Thoracic aorta (tissue), 2 donors: ENCODE measurements at places on chromosomes 6 and 20.

DNA sequence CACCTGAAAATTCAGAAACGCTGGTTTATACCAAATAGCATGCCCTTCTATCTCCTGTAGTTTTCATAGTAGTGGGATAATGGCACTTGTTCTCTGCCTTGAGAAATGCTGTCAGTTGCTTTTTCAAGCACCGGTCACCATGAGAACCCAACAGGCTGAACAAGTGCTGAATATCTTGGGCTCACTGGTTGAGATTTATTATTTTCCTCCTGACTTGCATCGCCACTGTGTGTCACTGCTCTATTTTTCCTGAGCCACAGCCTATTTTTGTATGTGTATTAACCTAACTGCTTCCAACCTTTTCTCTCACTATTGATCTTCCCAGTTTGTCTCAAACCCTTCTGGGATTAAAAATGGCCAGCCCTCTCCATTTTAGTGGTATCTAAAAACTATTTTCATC lies 71.9 kb downstream of the OPN5 start:
- no peak for DNase-seq

- no peak for DNase-seq
These were observed 49.8 kb downstream of the MYH7B start for GRCh38 chr20:35005463-35005961.

GRCh38 chr6:30071081-30071818 lies 4.3 kb downstream of the PPP1R11 start:
- no peak for DNase-seq

DNA sequence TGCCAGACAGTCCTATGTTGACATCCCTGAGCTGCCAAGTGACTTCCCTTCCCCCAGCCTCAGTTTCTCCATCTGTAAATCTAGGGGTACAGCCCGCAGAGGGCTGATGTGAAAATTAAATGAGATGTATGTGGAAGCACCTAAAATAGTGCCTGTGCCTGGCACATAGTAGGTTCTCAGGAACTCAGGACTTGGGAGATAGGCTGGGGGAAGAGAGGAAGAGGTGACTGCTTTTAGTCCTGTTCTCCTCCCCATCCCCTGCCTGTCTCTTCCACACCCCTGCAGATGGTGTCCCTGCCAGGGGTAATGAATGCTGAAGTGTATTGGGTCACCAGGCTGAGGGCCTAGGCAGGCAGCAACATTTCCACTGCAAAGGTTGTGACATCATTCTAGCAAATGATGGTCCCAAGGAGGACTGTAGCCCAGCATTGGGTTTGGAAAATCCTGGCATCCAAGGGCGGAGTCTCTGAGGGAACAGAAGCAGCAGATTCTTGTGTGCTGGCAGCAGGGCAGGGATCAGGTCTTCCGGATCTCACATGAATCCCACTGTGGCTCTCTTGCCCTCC lies 1.8 kb downstream of the SNPH start:
- DNase-seq = no peak

DNA sequence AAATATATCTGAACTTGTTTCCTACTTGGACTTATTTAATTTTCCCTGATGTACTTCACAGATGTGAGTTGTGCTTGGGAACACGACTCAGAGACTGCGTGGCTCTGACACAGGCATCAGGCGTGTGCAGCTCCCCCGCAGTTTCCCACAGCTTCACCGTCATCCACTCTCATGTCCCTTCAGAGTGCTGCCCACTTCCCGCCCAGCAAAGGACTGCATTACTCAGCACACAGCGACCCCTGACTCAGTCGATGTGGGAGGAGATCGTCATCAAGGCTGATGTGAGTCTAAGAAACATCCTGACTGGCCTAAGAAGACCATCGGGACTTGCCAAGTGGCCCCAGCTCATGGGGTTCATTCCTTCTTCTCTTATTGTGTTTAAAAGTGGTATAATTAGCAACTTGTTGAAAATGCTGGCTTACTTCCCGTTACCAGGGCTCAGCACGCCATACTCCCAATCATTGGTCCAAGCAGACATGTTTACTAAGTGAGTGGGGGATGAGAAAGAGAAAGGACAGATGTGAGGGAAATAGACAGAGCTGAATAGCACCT lies 539.4 kb upstream of the JARID2 start:
- DNase-seq = peak; percentile 70

DNA sequence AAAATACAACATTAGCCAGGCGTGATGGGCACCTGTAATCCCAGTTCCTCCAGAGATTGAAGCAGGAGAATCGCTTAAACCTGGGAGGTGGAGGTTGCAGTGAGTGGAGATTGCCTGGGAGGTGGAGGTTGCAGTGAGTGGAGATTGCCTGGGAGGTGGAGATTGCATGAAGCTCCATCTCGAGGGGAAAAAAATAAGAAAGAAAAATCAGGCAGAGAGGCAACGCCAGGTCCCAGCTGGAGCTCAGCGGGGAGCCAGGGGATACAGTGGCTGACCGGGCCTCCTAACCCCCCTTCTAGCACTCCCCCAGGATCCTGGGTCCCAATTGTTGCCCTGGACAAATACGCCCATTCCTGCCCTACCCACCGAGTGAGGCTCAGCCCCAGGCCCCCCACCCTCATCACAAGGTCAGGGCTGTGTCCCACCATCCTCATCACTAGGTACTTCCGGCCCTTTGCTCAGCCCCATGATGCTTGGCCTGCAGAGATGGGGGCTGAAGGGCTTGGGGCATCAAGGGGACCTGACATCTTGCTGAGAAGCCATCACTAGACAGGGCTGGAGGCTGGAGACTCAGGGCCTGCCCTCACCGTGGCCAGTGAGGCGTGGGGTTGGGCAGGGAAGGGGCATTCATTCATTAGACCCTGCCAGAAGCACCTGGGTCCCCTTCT lies 1.9 kb downstream of the OGFR start:
- DNase-seq = no peak

- DNase-seq = no peak
These were observed 219.6 kb downstream of the TAF4 start for GRCh38 chr20:61846074-61846473.

DNA sequence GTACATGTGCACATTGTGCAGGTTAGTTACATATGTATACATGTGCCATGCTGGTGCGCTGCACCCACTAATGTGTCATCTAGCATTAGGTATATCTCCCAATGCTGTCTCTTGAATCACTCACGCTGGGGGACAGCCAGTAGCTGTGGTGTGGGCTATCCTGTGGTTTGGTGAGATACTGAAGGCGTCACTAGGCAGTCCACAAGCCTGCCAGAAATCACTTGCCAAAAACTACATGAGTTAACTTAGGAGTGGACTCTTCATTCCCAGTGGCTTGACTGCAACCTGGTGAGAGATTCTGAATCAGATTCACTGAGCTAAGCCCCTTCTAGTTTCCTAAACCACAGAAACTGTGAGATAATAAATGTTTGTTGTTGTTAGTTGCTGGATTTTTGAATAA lies 191.3 kb downstream of the TSHZ2 start:
- no peak for DNase-seq

DNA sequence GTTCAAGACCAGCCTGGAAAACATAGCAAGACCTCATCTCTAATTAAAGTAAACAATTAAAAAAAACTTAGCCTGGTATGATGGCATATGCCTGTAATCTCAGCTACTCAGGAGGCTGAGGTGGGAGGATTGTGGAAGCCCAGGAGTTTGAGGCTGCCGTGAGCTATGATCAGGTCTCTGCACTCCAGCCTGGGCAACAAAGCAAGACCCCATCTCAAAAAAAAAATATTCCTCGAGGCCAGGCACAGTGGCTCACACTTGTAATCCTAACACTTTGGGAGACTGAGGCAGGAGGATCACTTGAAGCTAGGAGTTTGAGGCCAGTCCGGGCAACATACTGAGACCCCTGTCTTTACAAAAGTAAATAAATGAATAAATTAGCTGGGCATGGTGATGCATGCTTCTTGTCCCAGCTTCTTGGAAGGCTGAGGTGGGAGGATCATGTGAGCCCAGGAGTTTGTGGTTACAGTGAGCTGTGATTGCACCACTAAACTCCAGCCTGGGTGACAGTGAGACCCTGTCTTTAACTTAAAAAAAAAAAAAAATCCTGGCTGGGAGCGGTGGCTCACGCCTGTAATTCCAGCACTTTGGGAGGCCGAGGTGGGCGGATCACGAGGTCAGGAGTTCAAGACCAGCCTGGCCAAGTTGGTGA lies 9.3 kb upstream of the C2 start:
- no peak for DNase-seq

- no peak for DNase-seq
These were observed 26.2 kb downstream of the TMEM170B start for GRCh38 chr6:11563793-11564192.

GRCh38 chr6:79421707-79422484 lies 115.3 kb downstream of the LCA5 start:
- no peak for DNase-seq

DNA sequence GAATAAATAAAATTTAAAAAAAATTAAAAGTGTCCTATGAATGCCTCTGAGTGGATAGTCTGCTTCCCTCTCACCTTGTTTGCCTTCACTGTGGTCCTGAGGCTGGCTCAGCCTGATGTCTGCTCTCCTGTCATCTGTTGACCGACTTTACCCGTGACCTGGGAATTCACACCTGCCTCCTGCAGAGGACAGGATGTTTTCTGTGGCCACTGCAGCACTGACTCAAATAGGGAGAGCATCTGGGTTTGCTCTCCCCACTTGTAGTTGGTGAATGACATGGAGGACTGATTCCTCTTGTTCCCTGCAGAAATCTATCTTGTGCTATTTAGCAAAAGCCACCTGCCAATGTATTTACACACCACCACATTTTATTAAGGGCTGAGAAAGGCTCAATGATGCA lies 52.4 kb upstream of the ERVFRD-1 start:
- no peak for DNase-seq

GRCh38 chr6:91081452-91082067 lies 494.7 kb upstream of the MAP3K7 start:
- DNase-seq = no peak

DNA sequence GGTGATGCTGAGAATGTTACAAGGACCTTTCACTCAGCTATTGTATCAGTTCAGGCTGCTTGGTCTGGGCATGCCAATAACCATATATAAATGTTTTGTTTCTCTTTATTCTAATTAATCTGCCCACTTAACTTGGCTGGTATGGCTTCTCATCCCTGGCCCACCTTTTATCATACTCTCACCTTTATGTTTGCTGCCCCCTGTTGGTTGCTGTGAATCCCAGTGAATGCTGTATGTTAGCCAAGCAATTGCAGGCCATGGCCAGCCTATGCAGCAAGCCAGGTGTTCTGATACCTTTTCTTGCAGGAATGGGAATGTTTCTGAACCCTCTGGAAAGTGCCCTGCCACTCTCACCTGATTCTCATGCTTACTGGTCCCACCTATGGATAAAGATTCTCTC lies 54.6 kb downstream of the PCSK2 start:
- DNase-seq = no peak

DNA sequence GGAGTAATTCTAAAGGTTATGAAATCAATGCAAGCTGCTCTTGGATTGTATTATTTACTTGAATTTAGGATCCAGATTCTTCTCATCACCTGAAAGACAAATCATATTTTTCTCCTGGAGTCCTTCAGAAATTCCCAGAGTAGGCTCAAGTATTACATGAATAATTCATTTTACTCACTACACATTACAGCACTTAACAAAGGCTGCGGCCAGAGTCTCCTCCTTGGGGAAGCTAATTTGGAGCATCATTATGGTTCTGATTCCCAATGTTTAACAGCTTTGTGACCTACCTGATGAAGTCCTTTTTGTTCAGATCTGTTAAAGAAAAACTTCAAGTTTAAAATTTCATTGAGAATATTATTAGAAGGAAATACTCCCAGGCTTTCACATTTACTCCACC lies 28.7 kb downstream of the GRIK2 start:
- DNase-seq = no peak

GRCh38 chr6:79613912-79614311 lies 17.2 kb upstream of the SH3BGRL2 start:
- DNase-seq = no peak

DNA sequence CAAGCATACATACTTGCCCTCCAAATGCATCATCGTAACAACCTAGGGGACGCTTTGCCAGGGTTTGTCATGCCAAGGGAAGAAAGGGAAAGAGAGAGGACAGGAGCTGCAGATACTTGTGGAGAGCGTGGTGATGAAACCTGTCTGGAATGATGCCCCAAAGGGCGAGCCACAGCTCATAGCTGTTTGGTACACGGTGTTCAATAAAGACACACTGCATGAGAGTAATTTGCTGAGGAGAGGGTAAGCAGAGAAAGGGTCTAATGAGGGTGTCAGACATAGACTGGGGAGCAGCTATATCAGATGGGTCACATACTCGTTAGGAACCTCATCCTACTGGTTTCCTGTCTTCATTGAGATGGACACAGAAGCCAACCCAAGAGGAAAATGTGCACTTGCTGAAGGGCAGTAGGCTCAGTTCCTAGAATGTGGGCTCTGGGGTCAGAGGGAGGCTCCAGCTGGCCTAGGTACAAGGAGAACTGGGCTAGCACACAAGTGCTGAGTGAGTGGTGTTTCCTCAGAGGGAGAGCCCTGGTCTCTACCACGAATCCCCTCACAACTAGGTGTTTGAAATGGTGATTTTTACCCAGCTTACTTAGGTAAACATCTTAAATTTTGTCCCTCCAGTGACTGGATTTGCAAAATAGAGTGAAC lies 5.2 kb upstream of the FOXO3 start:
- no peak for DNase-seq

GRCh38 chr20:32742322-32743236 lies 688 bp downstream of the COMMD7 start:
- no peak for DNase-seq

DNA sequence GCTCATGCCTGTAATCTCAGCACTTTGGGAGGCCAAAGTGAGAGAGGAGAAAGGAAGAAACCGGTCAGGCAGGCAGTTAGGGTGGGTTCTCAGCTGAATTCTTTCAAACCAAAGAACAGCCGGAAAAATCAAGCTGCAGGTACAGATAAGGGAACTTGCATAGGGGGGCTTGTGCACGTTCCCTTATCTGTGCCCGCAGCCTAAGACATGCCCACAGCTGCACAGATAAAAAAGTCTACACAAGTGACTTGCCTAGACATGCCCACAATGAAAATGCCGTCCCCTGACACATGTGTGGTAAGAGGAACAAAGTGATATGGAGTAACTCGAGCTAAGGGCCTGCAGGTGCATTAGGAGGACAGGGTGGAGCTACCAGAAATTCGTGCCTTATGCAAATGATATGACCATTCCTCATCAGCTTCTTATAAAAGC lies 175.8 kb upstream of the SALL4 start:
- DNase-seq = no peak

DNA sequence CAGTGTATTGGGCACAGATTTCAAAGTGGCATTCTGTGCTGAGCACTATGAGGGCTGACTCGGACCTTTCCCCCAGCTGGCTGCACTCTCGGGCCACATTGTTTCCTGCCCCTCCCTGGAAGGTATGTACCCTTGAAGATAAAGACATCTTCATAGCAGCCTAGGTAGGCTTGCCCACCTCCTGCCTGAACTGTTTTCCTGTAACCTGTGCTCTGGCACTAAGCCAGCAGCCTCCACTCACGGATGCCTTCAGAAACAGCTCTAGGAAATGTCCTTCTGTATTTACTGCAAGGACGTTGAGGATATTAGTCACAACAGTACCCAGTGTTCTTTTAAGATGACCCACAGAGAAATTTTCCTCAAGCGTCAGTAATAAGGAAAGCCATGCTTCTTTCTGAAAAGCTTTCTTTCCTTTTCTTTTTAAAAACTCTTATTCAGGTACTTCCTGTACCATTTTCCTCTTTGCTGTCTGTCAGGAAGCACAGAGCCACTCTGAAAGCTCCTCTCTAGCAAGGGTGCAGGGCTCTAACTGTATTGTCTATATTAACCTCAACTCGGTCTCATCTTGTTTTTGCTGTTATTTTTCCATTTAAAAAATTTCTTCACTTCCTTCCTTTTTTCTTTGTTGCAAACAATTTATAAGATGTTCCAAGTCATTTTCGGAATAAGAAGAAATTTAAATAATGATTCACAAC lies 43.5 kb downstream of the TTI1 start:
- DNase-seq = no peak
